ENCODE measurements at places on chromosomes 5 and 9.

DNA sequence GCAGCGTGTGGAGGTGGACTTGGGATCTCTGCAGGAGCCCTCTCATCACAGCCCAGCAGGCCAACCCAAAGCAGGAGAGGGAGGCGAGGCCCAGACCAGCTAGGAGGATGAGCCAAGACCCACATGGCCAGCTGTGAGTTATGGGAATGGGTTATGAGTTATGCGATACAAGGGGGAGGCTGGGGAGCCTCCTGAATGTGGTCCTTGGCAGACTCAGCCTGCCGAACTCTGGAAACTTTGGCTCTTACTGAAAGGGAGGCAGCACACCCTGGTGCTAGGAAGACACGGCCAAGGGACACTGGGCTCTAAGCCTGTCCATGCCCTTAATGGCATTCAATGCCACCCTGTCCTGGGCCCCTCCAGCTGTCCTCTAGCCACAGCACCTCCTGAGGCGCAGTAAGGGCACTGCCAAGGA lies 7.7 kb upstream of the VAV2 start:
- DNase-seq: no peak

- DNase-seq: no peak
Observed at GRCh38 chr5:157613385-157614245, 38.0 kb upstream of the ADAM19 start.

DNA sequence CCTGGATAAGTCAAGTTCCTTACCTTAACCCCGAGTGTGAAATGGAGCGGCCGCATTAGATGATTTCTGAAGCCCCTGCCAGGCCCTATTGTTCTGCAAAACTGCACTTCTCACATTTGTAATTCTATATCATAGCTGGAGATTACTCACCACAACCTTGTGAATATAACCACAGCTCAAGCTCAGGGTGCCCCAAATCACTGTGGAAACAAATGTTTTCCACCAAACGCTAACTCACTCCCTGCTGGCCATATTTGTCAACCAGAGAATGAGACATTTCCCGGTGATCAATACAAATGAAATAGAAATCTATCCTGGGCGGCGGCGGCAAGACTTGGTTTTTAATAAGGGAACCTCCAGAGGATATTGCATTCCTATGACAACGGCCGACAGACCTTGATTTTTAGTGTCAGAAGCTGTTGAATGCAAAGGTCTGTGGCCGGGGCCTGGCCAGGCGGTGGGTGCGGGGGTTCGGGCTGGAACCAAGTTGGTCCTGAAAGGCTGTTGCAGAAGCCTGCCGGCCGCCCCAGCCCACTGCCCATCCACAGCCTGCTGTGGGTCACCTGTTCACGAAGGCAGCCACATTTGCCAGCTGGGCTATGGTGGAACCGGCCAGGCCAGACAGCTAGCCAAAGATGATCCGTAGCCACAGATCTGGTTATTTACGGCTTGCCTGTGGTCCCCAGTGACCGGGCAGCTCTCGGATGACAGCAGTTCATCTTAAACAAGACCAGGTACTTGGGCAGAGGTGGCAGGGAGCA lies 93.9 kb upstream of the LMX1B start:
- DNase-seq: no peak

DNA sequence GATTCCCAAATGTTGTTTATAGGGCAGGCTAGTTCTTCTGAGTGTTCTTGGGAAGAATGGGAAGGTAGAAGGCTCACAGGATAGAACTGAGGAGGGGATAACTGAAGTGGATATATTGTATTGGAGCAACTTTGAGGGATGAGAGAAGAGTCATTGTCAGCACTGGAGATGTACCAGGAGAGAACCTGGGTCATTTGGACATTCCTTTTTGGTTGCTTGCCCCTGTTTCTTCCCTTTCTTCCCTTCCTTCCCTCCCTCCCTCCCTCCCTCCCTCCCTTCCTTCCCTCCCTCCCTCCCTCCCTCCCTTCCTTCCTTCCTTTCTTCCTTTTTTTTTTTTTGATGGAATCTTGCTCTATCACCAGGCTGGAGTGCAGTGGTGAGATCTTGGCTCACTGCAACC lies 45.3 kb downstream of the RALGPS1 start:
- no peak for DNase-seq

GRCh38 chr9:76697554-76697953 lies 66.7 kb upstream of the PCA3 start:
- DNase-seq: no peak
